Astrocyte (in vitro differentiated cells and primary cell): ENCODE measurements at places on chromosomes 2 and 18.

DNA sequence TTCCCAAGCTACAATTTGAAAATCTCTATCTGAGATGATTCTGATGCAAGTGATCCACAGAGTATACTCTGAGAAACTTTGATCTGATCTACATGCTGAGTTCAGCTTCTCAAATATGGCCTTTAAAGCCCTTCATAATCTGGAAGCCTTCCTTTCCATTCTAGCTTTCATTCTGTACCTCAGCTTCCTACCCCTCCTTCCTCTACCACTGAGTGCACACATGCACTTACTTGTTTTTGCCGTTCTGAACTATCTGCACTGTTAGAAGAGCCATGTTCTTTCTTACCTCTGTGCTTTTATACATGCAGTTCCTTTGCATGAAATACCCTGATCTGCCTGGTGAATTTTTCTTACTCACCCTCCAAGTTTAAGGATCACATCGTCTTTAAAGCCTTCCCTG, 25.0 kb downstream of the REL start:
- no peak for DNase-seq

GRCh38 chr2:120913972-120914838, 178.5 kb downstream of the GLI2 start:
- DNase-seq: no peak

GRCh38 chr18:22424565-22424963, 6.8 kb upstream of the CTAGE1 start:
- DNase-seq: no peak

DNA sequence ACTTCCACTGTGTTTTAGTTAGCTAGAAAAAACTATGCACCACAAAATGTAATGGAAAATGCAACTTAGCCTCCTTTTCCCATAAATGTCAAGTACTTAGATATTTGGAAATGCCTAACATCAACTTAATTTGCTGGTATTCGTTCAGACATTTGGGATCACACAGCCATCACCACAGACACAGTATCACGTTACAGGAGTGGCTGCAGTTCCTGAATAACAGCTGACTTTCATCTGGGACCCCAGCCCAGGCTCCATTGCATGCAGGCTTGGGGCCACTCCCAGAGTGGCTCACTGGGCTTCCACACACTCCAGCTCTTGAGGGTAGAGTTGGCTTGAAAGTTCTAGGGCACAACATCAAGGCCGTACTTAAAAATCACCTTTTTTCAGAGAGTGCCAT, 9.3 kb downstream of the TMEM182 start:
- DNase-seq: peak; percentile 57
